ENCODE measurements at places on chromosomes 13 and 19. TPM values are rescaled to one million over a fixed set of nuclear protein-coding genes. Genes with fewer than 3 reads are reported as not detected.
A peak's percentile ranks its signal among the peaks of the same experiment; 100 is the strongest.

- DNase-seq = peak; percentile 88
Observed at GRCh38 chr19:7636691-7637373, at the start of gene STXBP2. STXBP2 (plus strand) TSS chr19:7637110; CDS start chr19:7637150, 40 bp downstream.

- no peak for DNase-seq
Observed at GRCh38 chr19:32091241-32091640, 254.2 kb upstream of the ZNF507 start.

DNA sequence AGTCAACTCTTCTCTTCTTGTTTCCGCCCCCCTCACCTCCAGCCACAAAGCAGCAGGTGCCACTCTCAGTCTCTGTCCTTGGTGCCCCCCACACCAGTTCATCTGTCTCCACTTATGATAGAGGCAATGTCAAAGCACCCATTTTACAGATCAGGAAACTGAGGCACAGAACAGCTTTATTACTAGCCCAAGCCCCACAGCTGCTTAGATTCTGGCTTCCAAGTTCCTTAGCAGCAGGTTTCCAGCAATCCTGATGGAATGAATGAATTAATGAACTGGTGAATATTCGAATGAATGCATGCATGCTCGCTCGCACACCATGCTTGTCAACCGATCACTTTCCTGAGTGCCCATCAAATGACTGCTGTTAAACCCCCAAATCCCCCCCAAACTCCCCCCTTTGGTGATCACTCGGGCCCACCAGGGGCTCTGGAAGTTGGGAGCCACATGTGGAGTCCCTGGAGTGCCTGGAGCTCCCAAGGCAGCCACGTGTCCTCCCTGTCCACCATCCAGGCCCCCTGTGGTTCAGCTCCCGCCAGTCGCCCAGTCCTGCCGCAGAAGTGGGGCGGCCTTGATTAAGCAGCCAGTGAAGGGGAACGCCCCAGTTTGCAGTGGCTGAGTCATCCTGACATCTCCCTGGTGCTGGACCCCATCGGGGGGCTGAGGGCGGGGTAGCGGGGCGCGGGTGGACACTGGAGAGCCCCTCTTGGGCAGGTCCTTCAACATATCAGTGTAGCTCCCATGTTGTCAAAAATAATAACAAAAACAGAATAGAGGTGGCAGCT is 6.8 kb downstream of the PTPRS start:
- DNase-seq = no peak

DNA sequence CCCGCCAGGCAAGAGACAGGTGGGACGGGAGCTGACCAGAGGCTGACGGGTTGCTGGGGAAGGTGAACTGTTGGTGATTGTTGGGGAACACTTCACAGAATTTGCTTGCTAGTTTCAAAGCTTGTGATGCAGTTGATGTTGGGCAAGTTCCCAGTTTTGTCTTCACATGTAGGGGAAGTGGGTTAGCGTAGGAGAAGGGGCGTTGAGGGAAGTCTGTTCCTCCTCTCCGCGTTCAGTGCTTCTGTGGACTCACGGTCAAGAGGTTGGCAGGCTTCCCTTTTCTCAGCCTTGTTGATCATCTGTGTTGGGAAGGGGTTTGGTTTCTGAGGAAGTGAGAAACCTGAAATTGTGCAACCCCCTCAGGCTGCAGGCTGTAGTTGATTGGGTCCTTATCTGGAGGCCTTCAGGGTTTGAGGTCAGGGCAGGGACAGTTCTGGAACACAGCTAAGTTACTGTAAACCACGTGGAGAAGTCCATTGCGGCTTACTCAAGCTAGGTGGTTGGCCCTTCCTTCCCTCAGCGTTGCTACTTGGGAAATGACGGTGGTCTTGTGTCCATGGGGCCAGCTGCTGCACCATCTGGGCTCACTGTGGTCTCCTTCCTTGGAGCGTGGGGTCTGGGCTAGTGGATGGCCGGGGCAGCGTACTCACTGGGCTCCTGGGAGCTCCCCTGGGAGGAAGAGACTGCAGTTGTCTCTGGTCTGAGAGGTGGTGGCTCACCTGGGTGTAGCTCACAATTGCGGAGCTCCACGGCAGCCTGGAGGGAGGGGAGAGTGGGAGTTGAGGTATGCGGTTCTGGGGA is 7.5 kb downstream of the RPS9 start:
- DNase-seq = no peak

Gene SMAD9
- 1.8 TPM for total RNA-seq

Gene KLK12
- total RNA-seq = not detected

DNA sequence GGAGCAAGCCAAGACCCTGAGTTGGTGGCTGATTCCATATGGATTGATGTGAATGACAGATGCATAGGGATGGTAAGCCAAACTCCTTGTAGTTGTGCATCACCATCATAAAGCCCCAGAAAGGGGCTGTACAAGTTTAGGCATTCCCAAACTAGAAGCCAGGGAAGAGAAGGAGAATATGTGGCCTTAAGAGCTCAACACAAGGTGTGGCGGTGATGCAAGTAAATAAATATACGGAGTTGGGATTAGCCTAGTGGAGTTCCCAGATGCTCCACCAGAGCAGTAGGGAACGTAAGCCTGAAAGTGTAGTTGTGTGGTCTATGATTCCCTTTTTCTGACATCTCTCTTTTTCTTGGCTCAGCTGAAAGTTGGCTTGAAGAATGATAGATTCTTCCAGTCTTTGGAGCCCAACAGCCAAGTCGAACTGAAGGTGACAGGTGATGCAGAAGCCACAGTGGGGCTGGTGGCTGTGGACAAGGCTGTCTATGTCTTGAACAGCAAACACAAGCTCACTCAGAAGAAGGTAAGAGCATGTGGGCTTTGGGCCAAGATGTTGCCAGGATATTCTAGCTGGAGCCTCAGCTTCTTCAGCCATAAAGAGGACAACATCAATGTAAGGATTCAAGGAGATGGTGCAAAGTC is 30.1 kb downstream of the RDH8 start:
- no peak for DNase-seq

GRCh38 chr13:79389026-79389425 is 17.0 kb downstream of the RBM26 start:
- no peak for DNase-seq

DNA sequence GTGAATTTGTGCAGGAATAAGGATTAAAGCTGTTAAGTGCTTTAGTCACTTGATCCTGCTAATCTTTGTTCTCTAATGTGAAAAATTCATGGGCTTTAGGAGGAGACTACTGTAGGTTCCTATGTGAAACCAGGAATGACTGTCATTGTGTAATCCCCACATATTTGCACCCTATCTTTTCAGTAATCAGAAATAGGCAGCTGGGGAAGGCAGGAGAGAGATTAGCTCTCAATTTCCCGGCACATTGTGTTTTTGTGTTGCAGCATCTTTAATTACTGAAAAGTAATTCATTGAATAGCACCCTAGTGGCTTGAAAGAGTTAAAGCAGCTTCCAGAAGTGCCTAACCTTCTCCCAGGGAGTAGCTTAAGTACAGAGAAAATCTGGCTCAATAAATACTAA is 282.9 kb downstream of the OLFM4 start:
- no peak for DNase-seq

Measured in Calu3 (cell line).